ENCODE measurements at places on chromosomes 5 and 9. TPM values are rescaled to one million over a fixed set of nuclear protein-coding genes. Genes with fewer than 3 reads are reported as not detected.

- DNase-seq = no peak
Measured at GRCh38 chr9:116461632-116462031, 225.5 kb upstream of the TRIM32 start.

DNA sequence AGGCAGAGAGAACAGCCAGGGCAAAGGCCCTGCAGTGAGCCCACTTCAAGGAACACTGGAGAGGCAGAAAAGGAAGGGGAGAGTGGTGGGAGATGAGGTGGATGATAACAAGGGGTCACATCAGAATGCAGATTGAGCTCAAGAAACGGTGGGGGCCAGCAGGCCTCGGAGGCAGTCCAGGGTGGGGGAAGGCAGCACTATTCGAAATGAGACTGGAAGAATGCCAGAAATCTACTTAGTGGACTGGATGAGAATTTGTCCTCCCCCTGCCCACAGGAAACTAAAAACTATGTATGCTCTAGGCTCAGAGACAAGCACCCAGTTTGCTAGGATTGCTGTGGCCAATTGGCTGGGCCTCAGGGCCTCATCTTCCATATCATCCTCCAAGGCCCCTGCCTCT, 148.7 kb downstream of the ADAMTS12 start:
- DNase-seq = no peak

DNA sequence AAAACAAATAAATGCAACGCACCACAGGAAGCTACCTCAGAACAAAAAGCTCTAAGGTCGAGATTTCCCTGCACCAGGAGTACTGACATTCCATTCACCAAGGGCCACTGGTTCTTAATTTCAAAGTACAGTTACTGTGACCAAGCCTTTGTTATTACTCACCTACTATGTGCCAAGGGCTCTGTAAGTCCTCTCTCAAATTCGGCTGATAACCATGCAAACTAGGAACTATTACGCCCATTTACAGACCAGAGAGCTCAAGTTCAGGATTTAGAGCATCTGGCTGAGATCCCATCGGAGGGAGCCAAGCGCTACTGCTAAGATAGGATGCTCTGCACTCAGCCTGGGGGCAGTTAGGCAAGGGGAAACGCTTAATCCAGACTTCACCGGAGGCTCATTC, 5.6 kb downstream of the MYO10 start:
- DNase-seq = no peak

- DNase-seq = no peak
Measured at GRCh38 chr9:125183054-125183453, 6.5 kb downstream of the PPP6C start.

GRCh38 chr5:9850456-9850855, 220.3 kb upstream of the TAS2R1 start:
- DNase-seq = no peak

DNA sequence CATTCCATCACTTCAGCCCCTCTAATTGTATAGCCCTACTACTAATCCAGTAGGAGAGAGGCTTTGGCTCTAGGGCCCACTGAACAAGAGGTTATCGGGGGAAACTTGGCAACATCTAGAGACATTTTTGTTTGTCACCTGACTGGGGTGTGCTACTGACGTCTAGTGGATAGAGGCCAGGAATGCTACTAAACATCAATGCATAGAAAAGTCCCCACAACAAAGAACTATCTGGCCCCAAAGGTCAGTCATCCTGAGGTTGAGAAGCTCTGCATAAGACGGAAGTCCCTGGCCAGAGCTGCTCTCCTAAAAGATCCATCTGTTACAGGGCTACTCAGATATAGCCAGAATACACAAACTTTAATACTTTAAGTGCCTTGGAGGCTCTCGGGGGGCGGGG, 570.6 kb upstream of the KLF4 start:
- no peak for DNase-seq

GRCh38 chr5:102937894-102938293, 182.0 kb downstream of the GIN1 start:
- DNase-seq = no peak

- DNase-seq = peak; percentile 55
Measured at GRCh38 chr5:53123702-53124101, 14.1 kb upstream of the MOCS2 start.

GRCh38 chr9:4614627-4615026, 47.5 kb upstream of the PLPP6 start:
- DNase-seq = peak; percentile 29

DNA sequence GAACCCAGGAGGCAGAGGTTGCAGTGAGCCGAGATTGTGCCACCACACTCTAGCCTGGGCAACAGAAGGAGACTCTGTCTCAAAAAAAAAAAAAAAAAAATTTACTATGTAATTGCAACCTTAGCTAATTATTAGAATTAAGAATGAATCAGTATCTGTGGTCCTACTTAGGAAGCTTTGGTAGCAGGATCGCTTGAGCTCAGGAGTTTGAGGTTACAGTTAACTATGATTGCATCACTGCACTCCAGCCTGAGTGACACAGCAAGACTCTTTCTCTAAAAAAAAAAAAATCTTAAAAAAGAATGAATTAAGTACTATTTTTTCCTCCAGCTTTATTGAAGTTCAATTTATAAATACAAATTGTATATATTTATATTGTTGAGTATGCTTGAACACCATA, 16.7 kb downstream of the NDUFAF2 start:
- no peak for DNase-seq

GRCh38 chr5:180178531-180179441, 30.2 kb downstream of the RASGEF1C start:
- DNase-seq = no peak

DNA sequence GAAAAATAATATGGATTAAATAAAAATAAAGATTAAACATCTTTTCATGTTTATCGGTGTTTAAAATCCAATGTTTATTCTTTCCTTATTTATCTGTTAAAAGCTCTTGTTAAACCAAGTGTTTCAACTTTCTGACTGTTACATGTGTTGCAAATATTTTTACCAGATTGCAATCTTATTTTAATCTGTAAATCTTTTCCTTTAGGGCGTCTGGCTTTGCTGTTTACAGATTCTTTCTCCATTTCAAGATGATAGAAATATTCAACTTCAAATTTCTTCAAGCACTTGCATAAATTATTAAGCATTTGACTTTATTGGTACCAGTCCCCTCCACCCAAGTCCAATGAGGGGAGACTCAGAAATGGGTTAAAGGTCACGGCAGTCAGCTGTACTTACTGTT, 16.9 kb upstream of the ABCA1 start:
- DNase-seq = no peak

DNA sequence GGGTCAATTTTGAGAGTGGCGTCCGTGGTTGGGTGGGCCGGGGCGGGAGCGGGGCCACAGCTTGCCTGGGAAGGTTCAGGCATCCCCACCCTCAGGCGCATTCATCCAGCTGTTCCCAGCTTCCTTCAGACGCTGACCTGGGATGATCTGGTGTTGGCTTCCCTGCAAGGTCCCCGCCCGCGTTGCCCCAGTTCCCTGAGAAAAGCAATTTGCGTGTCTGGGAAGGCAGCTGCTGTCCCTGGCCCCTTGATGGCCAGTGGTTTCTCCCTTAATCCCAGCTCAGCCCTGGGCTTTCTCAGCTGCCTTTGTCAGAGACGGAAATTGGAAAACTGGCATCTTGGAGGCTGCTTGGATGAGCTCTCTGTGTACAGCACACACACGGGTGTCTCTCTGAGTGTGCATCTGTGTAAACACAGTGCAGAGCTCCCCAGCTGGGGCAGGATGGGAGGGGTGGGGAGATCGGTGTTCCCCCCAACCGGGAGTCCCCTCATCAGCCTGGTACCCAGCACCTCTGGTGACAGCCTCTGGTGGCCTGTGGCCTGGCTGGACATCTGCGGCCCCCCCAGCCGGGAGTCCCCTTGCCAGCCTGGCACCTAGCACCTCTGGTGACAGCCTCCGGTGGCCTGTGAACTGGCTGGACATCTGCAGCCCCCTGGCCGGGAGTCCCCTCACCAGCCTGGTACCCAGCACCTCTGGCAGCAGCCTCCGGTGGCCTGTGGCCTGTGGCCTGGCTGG, 94.0 kb downstream of the COL5A1 start:
- no peak for DNase-seq

DNA sequence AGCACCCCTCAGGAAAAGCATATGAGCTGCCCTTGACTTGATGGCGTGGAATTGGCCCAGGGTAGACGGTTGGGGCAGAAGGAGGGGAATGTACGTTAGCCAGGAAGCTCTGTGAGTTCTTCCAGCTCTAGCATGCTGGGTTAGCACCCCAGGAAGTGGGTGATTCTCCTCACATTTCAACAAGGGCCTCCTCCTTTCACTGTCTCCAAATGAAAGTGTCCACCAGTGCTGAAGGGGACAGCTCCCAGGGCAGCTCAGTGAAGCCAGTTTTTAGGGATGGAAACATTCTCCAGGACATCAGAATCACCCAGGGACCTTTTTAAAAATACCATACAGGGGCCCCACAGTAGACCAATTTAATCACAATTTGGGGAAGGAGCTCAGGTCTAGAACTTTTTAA, 17.2 kb upstream of the AFAP1L1 start:
- peak; percentile 45 for DNase-seq

DNA sequence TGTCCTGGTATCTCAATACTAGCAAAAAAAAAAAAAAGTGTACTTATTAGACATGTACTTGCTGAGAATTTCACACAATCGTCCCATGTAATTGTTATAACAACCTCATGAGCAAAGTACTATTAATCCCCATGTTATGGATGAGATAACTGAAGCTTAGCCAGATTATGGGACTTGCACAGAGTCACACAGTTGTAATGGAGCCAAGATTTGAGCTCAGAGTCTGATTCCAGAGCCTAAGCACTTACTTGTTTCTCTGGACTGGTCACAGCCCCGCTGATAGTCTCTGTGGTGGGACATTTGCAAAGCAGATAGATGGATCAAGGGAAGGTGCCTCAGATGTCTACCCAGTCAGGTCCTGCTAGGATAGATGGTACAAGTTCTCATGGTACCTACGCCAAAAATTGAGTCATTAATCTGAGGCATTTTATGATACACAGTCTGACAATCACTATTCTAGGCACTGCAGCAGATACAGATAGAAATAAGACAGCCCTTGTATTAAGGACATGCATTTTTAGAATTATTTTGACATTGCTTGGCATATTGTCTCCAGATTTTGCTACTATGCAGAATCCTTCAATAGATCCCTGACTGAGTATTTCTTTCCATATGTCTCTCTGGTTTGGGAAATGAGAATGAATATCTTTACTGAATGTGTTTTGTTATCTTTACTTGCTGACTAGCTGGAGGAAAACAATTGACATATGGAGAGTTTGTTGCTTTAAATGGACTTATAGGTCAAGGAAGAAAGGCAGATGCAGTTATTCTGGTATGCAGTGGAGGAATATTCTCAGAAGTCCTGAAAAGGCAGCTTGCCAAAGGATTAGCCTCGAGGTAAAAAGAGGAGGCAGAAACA, 149.5 kb downstream of the ADAMTSL1 start:
- DNase-seq = no peak

- DNase-seq = no peak
Measured at GRCh38 chr9:128148509-128149000, 698 bp upstream of the LCN2 start.

- DNase-seq = peak; percentile 76
Measured at GRCh38 chr9:114371973-114372917, 15.5 kb downstream of the AKNA start.

DNA sequence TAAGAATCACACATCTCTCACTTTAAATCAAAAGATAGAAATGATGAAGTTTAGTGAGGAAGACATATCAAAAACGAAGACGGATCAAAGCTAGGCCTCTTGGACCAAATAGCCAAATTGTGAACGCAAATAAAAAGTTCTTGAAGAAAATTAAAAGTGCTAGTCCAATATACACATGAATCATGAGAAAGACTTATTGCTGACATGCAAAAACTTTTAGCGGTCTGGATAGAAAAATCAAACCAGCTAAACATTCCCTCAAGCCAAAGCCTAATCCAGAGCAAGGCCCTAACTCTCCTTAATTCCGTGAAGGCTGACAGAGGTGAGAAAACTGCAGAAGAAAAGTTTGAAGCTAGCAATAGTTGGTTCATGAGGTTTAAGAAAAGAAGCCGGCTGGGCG, 164.4 kb upstream of the PANK3 start:
- no peak for DNase-seq

The FGF1 gene
- total RNA-seq = 9.7 TPM

The PDGFRB gene
- 0.66 TPM for total RNA-seq

The CTNND2 gene
- total RNA-seq = 1.8 TPM

The IFNA13 gene
- not detected for total RNA-seq

The HTR1A gene
- total RNA-seq = not detected

The CDC20B gene
- total RNA-seq = not detected

The SOX30 gene
- total RNA-seq = not detected

The MACIR gene
- 22.2 TPM for total RNA-seq

The ANKRD34B gene
- total RNA-seq = not detected

The ANKRD18A gene
- 2.2 TPM for total RNA-seq
